ENCODE measurements at places on chromosomes 4 and X.

GRCh38 chr4:173489514-173489913 lies 40.5 kb downstream of the HAND2 start:
- H3K27me3 ChIP-seq: peaks cover 6% of the 10 kb centered on the region
- no peaks in the 10 kb centered on the region for H3K36me3 ChIP-seq
- no peak for DNase-seq
- peaks cover 31% of the 10 kb centered on the region for H3K4me1 ChIP-seq

DNA sequence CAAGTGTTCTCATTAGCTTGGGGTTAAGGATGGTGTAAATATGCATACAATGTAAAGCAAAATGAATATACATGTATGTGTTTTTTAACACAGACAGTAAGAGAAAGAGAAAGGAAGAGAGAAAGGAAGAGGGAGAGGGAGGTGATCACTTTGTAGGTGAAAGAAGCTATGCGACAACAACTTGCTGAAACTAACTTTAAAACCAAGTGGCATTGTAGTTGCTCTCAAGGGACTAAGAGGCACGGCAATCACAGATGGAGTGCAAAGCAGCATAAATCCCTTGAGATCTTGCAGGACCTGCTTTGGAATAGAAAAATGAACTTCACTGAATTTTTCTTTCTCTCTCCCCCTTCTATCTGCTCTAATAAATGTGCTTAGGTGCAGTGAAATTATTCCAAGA lies 1665.0 kb upstream of the TENM3 start:
- no peak for DNase-seq
- H3K4me3 ChIP-seq: no peak overlapping the region
- H3K4me1 ChIP-seq: no peaks in the 10 kb centered on the region
- no peaks in the 10 kb centered on the region for H3K27me3 ChIP-seq
- H3K27ac ChIP-seq: no peak overlapping the region

DNA sequence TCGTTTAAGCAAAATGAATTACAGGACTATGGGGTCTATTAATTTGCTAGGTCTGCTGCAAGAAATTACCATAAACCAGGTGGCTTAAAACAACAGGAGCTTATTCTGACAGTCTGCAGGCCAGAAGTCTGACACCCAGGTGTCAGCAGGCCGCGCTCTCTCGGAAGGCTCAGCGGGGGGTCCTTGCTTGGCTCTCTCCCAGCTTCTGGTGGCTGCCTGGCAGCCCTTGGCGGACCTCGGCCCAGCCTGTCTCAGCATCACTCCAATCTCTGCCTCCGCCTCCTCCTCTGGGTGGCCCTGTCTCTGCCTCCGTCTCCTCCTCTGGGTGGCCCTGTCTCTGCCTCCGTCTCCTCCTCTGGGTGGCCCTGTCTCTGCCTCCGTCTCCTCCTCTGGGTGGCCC lies 580.5 kb upstream of the FAT1 start:
- H3K4me1 ChIP-seq: no peaks in the 10 kb centered on the region
- no peaks in the 10 kb centered on the region for H3K36me3 ChIP-seq
- no peak overlapping the region for H3K27ac ChIP-seq

GRCh38 chr4:5114950-5115349 lies 63.7 kb downstream of the STK32B start:
- no peaks in the 10 kb centered on the region for H3K4me1 ChIP-seq
- no peaks in the 10 kb centered on the region for H3K27me3 ChIP-seq
- no peaks in the 10 kb centered on the region for H3K36me3 ChIP-seq
- no peak overlapping the region for H3K4me3 ChIP-seq
- DNase-seq: no peak

DNA sequence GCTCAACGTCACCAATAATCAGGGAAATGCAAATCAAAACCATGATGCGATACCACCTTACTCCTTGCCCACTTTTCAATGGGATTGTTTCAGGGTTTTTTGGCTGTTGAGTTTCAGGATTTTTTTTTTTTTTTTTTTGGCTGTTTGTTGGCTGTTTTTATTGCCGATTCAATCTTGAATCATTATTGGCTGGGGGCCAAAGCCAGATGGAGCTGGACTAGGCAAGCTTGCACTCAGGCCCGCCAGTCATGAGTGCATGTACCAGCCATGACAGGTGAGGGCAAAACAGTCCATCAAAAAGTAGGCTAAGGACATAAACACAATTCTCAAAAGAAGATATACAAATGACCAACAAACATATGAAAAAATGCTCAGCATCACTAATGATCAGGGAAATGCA lies 13.3 kb downstream of the YIPF7 start:
- no peak for DNase-seq
- no peaks in the 10 kb centered on the region for H3K27me3 ChIP-seq
- no peaks in the 10 kb centered on the region for H3K4me1 ChIP-seq
- H3K4me3 ChIP-seq: no peak overlapping the region
- H3K27ac ChIP-seq: no peak overlapping the region

GRCh38 chrX:48711929-48712505 lies 15.5 kb downstream of the SUV39H1 start:
- DNase-seq: no peak
- H3K27ac ChIP-seq: peak overlapping the region; percentile 84
- H3K4me3 ChIP-seq: peak overlapping the region; percentile 74
- peaks cover 63% of the 10 kb centered on the region for H3K4me1 ChIP-seq
- no peaks in the 10 kb centered on the region for H3K27me3 ChIP-seq
- peaks cover 8% of the 10 kb centered on the region for H3K36me3 ChIP-seq

- no peak for DNase-seq
- no peak overlapping the region for H3K4me3 ChIP-seq
- H3K4me1 ChIP-seq: no peaks in the 10 kb centered on the region
- H3K27me3 ChIP-seq: no peaks in the 10 kb centered on the region
Observed at GRCh38 chrX:5474282-5474681, 754.4 kb downstream of the NLGN4X start.

DNA sequence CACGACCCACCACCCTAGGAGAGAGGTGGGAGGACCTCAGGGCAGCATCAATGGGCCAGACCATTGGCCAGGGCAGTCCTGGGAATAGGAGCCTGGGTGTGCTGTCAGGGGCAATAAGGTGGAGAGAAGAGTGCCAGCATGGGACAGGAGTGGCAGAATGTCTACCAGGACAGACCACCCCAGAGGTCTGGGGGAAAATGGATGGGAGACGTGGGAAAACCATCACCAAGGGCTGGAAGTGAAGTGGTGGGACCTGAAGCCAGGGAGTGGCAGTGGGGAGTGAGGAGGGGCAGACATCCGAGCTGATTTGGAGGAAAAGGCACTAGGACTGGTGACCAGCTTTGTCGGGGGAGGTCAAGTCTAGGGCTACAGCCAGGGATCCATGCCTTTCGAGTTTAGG lies 993 bp downstream of the EVC2 start:
- peaks cover 30% of the 10 kb centered on the region for H3K27me3 ChIP-seq
- H3K27ac ChIP-seq: no peak overlapping the region
- H3K36me3 ChIP-seq: no peaks in the 10 kb centered on the region
- peaks cover 9% of the 10 kb centered on the region for H3K4me1 ChIP-seq
- H3K4me3 ChIP-seq: no peak overlapping the region

GRCh38 chrX:16376056-16376455 lies 208.8 kb downstream of the MAGEB17 start:
- H3K4me1 ChIP-seq: no peaks in the 10 kb centered on the region
- no peak for DNase-seq
- no peak overlapping the region for H3K4me3 ChIP-seq
- no peaks in the 10 kb centered on the region for H3K27me3 ChIP-seq

DNA sequence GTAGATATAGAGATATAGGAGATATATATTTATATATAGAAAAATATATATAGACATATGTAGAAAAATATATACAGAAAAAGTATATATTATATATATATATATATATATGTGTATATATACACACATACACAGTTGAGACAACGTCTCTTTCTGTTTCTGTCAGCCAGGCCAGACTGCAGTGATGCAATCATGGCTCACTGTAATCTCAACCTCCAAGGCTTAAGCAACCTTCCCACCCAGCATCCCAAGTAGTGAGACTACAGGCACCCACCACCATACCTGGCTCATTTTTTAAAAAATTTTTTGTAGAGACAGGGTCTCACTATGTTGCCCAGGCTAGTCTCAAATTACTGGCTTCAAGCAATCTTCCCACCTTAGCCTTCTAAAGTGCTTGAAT lies 426.3 kb downstream of the GPM6A start:
- H3K27me3 ChIP-seq: no peaks in the 10 kb centered on the region
- DNase-seq: no peak

DNA sequence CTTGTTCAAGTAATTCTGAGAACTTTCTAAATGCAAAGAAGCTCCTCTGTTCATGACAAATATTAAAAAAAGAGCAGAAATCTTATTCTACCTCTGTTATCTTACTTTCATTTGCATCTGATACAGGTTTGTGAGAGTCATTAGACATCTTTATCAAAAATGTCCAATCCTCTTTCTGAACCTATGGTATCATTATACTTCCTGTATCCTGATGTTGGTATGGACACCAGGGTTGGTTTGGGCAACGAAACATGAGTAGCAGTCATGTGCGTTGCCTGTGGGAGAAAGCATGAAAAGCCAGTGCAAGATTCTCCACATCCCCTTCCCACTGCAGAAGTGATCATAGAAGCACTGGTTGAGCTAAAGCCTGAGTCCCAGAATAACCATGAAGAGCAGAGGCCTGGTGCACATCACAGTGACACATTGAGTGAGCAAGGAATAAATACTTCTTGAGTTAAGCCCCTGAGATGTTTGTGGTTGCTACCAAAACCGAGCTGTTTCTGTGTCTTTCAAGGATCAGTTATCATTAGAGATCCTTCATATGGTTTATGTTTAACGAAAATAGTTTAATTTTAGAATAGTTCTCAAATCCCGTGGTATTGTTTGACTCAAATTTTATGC lies 197.2 kb downstream of the BANK1 start:
- no peak overlapping the region for H3K27ac ChIP-seq
- H3K4me3 ChIP-seq: no peak overlapping the region
- DNase-seq: no peak
- H3K36me3 ChIP-seq: no peaks in the 10 kb centered on the region
- peaks cover 4% of the 10 kb centered on the region for H3K27me3 ChIP-seq

DNA sequence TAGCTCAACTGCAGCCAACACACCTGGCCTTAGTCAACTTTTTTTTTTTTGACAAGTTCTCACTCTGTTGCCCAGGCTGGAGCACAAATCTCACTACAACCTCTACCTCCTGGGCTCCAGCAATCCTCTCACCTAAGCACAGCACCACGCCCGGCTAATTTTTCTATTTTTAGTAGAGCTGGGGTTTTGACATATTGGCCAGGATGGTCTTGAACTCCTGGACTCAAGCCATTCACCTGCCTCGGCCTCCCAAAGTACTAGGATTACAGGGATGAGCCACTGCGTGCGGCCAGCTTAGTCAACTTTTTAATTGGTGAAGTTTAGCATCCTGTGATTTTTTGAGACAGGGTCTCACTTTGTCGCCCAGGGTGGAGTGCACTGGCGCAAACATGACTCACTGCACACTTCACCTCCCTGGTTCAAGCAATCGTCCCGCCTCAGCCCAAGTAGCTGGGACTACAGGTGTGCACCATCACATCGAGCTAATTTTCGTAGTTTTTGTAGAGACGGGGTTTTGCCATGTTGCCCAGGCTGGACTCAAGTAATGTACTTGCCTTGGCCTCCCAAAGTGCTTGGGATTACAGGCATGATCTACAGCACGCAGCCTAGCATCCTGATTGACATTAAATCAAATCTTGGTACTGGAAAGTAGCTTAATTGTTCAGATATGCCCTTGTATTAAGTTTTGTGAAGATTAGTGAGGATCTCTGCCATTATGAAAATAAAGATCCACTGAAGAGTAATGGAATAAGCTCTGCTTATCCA lies 8.3 kb downstream of the HNRNPDL start:
- H3K36me3 ChIP-seq: peaks cover 48% of the 10 kb centered on the region
- H3K27ac ChIP-seq: no peak overlapping the region
- peaks cover 33% of the 10 kb centered on the region for H3K4me1 ChIP-seq
- no peak overlapping the region for H3K4me3 ChIP-seq
- peaks cover 18% of the 10 kb centered on the region for H3K27me3 ChIP-seq
- no peak for DNase-seq

DNA sequence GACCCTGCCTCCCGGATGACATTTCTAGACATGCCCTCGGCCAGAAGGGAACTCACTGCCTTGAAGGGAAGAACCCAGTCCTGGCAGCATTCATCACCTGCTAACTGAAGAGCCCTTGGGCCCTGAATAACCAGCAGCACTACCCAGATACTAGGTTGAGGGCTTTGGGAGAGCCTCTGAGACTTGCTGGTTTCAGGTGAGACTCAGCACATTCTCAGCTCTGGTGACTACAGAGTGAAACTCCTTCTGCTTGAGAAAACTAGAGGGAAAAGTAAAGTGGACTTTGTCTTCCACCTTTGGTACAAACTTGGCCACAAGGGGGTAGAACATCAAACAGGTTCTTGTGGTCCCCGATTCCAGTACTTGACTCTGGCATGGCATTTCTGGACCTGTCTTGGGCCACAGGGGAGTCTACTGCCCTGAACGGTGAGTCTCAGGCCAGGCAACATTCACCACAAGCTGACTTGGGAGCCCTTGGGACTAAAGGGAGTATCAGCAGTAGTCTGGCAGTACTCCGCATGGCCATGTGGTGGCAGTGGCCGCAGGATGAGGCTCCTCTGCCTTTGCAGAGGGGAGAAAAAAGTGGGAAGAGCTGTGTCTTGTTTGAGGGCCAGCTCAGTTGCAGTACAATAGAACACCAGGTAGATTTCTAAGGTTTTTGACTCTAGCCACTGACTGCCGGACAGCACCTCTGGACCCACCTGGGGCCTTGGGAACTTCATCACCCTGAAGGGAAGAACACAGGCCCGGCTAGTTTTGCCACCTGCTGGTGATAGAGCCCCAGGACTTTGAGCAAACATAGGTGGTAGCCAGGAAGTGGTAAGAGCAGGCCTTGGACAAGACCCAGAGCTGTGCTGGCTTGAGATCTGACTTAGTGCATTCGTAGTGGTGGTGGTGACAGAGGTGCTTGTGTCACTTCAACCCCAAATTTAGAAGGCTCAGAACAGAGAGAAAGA lies 414.8 kb downstream of the OPHN1 start:
- no peak for DNase-seq
- no peak overlapping the region for H3K27ac ChIP-seq
- H3K27me3 ChIP-seq: no peaks in the 10 kb centered on the region
- H3K4me3 ChIP-seq: no peak overlapping the region
- no peaks in the 10 kb centered on the region for H3K36me3 ChIP-seq

DNA sequence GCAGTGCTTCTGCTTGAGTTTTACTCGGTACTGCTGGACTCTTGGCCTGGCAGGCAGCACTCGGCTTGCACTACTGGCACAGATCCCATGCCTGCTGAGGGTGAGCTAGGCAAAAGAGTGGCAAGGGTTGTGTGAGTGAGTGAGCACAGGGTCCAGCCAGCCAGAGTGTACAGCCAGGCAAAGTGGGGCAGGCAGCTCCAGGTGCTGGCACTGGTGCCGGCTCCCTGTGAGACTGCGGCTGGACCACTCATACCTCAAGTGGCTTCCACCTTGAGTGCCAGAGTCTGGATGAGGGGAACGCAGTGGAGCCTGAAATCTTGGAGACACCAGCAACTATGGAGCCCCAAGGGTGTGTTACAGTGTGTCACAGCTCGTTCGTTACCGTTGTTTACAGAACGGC lies 1451.9 kb upstream of the AGA start:
- H3K4me1 ChIP-seq: no peaks in the 10 kb centered on the region
- H3K27me3 ChIP-seq: no peaks in the 10 kb centered on the region

GRCh38 chr4:123480706-123481418 lies 84.3 kb downstream of the SPRY1 start:
- H3K36me3 ChIP-seq: peaks cover 6% of the 10 kb centered on the region
- no peaks in the 10 kb centered on the region for H3K27me3 ChIP-seq
- no peak for DNase-seq
- H3K27ac ChIP-seq: no peak overlapping the region
- peaks cover 53% of the 10 kb centered on the region for H3K4me1 ChIP-seq
- no peak overlapping the region for H3K4me3 ChIP-seq

- no peak for DNase-seq
- peaks cover 74% of the 10 kb centered on the region for H3K4me1 ChIP-seq
- peaks cover 29% of the 10 kb centered on the region for H3K36me3 ChIP-seq
- H3K27ac ChIP-seq: no peak overlapping the region
- H3K4me3 ChIP-seq: no peak overlapping the region
- no peaks in the 10 kb centered on the region for H3K27me3 ChIP-seq
Observed at GRCh38 chr4:15805583-15806517, 27.7 kb downstream of the CD38 start.
